ENCODE measurements at places on chromosomes 3 and 15.

DNA sequence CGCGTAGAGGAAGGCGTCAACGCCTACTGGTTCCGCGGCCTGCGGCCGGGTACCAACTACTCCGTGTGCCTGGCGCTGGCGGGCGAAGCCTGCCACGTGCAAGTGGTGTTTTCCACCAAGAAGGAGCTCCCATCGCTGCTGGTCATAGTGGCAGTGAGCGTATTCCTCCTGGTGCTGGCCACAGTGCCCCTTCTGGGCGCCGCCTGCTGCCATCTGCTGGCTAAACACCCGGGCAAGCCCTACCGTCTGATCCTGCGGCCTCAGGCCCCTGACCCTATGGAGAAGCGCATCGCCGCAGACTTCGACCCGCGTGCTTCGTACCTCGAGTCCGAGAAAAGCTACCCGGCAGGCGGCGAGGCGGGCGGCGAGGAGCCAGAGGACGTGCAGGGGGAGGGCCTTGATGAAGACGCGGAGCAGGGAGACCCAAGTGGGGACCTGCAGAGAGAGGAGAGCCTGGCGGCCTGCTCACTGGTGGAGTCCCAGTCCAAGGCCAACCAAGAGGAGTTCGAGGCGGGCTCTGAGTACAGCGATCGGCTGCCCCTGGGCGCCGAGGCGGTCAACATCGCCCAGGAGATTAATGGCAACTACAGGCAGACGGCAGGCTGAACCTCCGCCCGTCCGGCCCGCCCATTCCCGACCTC, 4.1 kb downstream of the ISLR2 start:
- peaks cover 10% of the 10 kb centered on the region for H3K4me1 ChIP-seq
- H3K27me3 ChIP-seq, result peaks cover 46% of the 10 kb centered on the region
- no peak overlapping the region for H3K27ac ChIP-seq
- H3K4me3 ChIP-seq, result no peak overlapping the region

- no peaks in the 10 kb centered on the region for H3K4me1 ChIP-seq
- no peak overlapping the region for H3K4me3 ChIP-seq
- no peaks in the 10 kb centered on the region for H3K36me3 ChIP-seq
- H3K27me3 ChIP-seq, result no peaks in the 10 kb centered on the region
- DNase-seq, result peak; percentile 63
These were observed 38.3 kb downstream of the SCAPER start for GRCh38 chr15:76866716-76867321.

GRCh38 chr3:133699467-133699866, 37.7 kb upstream of the TOPBP1 start:
- no peaks in the 10 kb centered on the region for H3K36me3 ChIP-seq
- H3K4me1 ChIP-seq, result no peaks in the 10 kb centered on the region
- no peak for DNase-seq
- no peak overlapping the region for H3K27ac ChIP-seq

DNA sequence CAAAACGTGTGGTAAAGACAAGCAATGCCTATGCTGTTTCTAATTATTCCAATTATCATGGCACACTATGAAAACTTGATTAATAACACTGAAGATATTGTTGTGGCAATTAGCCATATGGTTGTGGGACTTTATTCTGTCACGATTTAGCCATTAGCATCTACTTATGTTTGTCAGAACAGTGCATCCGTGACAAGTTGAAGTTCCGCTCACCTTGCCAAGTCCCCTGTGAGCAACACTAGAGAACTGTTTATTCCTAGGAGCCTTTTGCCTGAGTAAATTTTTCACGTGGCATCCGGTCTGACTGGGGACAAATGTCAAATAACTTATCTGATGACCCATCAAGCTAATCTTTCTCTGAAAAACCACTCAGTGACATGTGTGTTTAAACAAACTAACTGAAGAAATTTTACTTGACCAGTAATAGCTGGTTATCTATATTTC, 403.3 kb downstream of the TBC1D5 start:
- no peaks in the 10 kb centered on the region for H3K4me1 ChIP-seq
- no peak overlapping the region for H3K27ac ChIP-seq
- H3K4me3 ChIP-seq, result no peak overlapping the region

DNA sequence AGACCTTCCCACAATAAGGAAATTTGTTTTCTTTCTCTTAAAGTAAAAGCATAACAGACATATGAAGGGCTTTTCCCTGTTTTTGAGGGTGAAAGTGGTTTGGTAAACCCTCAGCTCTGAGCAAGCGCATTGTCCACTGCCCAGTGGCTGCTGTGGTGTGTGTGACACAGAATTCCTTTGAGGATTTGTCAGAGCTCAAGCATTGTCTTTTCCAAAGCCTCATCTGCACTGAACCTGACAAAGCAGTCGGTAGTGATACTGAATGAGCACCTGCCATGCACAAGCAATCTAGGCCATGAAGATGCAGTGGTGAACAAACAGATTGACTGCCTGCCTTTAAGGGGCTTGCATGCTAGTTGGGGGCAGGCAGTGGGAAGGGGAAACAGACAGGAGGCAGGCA, 128.3 kb downstream of the PLCL2 start:
- no peaks in the 10 kb centered on the region for H3K27me3 ChIP-seq
- no peaks in the 10 kb centered on the region for H3K36me3 ChIP-seq
- no peaks in the 10 kb centered on the region for H3K4me1 ChIP-seq
- no peak overlapping the region for H3K27ac ChIP-seq
- peak; percentile 5 for DNase-seq

Data from GM23248 (cell line).